DND-41 (cell line): ENCODE measurements at places on chromosomes 12 and 14.

GRCh38 chr14:24392325-24393091 lies 6.3 kb upstream of the NYNRIN start:
- DNase-seq = no peak

GRCh38 chr12:71870416-71870815 lies 30.9 kb downstream of the TBC1D15 start:
- DNase-seq = no peak

GRCh38 chr14:95111507-95112164 lies 45.7 kb downstream of the DICER1 start:
- DNase-seq = no peak

GRCh38 chr14:72615451-72616121 lies 278.3 kb downstream of the DPF3 start:
- no peak for DNase-seq

GRCh38 chr12:51351913-51352532 lies 5.5 kb upstream of the CELA1 start:
- DNase-seq = peak; percentile 65

DNA sequence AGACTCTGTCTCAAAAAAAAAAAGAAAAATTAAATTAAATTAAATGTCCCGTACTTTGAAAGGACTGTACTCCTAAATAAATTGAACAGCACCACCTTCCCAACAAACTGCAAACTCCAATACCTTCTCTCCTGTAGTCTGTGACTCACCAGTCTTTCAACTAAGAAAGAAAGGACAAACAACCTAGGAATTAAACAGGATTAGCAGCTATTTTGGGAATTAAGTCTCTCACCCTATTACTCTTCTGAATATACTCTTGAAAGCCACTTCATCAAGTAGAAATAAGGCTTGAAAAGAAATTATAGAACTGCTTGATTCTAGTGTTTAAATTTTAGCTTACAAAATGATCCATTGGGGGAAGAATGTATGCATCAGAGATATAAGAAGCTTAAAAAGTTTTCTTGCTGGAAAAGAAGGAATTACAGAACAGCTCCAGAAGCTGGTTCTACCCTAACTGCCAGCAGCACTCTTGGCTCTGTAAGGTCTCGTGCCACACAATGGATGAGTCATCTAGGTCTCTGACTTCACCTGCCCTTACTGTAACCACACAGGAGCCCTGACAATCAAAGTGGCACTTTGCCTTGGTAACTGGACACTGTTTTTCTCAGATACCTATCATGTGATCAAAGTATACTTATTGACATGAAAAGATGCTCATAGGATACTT lies 57.0 kb upstream of the CERS5 start:
- no peak for DNase-seq

GRCh38 chr14:61478971-61479473 lies 157.6 kb downstream of the PRKCH start:
- no peak for DNase-seq

DNA sequence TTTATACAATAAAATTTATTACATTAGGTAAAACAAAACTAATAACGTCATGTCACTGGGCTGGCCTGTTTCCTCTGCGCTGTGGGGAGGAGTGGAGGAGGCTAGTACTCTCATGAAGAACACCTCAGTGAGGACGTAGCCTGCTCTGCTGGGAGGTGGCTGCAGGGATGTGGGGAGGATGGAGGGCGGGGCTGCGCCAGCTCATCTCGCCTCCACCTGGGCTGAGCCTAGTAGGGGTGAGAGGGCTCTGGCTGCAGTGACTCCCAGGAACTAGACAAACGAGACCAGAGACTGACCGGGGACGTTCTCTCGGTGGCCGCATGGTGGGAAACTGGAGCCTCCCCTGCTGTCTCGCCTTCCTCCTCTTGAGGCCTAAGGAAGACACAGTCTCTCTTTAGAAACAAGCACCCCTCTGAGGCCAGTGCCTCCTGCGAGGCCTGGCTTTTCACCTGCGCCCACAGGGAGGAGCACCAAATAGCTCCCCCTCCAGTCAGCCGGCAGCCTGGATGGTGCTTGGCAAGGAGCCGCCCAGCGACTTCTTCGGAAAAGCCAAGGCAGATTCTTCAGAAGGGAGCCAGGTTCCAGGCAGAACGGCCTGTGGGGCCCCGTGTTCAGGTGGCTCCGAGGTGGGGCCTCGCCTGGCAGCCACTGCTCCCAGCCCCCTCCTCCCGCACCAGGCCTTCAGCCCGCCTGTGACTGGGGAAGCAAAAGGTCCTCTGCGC lies 62.4 kb downstream of the PLEKHG3 start:
- DNase-seq = no peak

- no peak for DNase-seq
These were observed 10.9 kb downstream of the ISCU start for GRCh38 chr12:108573317-108573716.

DNA sequence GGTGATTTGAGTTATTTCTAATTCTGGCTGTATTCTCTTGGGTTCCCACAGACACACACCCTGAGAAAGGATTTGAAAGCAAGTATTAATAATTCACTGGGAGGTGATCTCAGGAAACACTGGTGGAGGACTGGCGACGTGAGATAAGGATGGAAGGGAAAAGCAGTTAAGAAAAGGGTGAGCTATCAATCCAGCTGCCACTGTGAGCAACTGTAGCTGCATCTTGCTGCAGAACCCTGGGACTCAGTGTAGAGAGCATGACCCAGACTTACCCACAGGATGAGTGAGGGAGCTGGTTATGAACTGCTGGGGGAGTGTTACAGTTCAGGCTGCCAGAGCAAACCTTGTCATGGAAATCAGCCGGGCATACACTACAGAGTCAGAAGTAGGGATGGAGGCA lies 71.9 kb downstream of the RESF1 start:
- DNase-seq = peak; percentile 9

- no peak for DNase-seq
These were observed 12.9 kb downstream of the FOXG1 start for GRCh38 chr14:28779456-28779855.

DNA sequence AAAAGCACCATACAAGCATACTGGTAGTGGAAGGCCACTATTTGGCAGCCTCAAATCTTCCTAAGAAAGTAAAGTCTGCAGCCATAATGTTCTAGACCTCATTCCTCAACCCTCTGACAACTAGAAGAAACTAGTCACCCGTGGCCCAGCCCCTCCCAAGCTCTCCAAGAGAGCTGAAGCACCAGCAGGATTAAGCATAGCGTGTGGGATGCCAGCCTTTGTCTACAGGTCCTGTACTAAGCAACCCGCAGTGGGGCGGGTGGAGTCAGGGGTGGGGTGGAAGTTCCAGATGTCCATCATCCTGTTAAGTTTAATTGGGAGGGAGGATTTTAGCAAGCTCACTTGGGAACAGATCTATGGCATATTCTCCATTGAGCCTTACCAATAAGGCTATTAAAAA lies 14.2 kb downstream of the SLC11A2 start:
- no peak for DNase-seq

DNA sequence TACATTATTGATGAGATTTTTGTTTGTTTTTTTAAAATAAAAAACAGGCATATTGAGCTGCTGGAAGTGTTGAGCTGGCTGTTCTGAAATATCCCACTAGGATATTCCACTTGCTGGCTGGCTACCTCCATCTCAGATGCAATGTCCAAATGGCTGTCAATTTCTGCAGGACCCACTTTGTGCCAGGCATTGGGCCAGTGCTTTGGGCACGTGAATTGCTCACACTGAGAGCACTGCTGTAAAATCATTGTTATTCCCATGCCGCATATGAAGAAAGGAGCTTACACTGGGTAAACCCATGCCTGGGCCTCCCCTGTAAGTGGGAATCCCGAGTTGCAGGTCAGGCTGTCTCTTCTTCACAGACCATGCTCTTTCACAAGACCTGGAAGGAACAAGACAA lies 56.7 kb downstream of the RGS6 start:
- no peak for DNase-seq

DNA sequence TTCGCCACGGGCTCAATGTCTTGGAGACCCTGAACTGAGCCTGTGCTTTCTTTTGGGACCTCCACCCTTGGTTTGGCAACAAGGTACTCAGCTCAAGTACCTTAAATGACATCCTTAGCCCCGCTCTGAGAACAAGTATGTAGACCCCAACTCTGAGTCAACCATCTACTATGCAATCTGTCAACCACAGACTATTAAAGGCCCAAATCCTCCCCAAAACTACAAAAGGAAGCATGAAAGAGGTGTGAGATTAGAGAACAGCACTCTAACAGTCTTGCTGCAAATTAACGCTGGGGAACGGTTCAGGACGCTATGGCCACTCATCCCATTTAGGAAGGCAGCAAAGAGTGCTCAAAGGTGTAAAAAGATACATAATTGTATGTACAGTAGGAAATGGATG lies 52.1 kb downstream of the CCDC88C start:
- DNase-seq = no peak

GRCh38 chr12:52147964-52148463 lies 43.8 kb downstream of the KRT80 start:
- no peak for DNase-seq

GRCh38 chr12:91973813-91974212 lies 171.8 kb downstream of the BTG1 start:
- DNase-seq = no peak

- DNase-seq = no peak
These were observed 6.3 kb downstream of the CLEC2A start for GRCh38 chr12:9925705-9926393.

DNA sequence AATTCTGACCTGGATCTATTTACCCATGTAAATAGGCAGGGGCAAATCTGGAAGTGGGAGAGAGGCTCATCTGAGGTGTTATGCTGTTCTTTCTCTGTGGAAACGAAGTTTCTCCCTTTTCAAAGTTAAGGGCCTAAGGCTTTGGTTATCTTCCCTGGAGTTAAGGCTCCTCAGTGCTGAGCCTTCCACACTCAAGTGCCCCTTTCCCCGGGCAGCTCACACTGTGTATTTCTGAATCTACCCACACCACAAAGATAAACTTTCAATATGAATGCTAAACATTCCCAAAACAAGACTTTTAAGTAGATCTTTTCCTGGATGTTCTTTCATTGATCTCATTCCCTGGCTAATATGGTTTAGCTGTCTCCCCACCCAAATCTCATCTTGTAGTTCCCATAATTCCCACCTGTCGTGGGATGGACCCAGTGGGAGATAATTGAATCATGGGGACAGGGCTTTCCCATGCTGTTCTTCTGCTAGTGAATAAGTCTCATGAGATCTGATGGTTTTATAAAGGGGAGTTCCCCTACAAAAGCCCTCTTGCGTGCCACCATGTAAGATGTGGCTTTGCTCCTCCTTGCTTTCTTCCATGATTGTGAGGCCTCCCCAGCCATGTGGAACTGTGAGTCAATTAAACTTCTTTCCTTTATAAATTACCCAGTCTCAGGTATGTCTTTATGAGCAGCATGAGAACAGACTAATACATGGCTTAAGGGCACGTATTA lies 251.1 kb downstream of the NAV3 start:
- no peak for DNase-seq

DNA sequence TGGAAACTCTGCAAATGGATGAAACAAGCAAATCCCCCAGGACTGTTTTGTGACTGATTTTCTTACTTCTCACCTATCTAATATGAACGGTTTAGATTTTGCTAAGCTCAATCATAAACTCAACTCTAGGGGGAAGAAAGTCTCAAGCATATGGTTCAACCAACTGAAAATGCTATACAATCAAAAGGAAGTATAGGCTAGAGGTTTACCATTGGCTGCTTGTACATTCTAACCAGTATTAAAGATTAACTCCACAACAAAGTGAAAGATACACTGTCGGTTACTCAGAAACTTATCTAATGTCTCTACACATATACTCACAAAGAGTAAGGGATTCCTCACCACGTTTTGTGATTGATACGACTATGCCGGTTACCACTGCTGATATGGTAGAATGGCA lies 281.8 kb upstream of the SOX5 start:
- no peak for DNase-seq

- no peak for DNase-seq
These were observed 137.1 kb downstream of the PTPRR start for GRCh38 chr12:70783455-70783854.

DNA sequence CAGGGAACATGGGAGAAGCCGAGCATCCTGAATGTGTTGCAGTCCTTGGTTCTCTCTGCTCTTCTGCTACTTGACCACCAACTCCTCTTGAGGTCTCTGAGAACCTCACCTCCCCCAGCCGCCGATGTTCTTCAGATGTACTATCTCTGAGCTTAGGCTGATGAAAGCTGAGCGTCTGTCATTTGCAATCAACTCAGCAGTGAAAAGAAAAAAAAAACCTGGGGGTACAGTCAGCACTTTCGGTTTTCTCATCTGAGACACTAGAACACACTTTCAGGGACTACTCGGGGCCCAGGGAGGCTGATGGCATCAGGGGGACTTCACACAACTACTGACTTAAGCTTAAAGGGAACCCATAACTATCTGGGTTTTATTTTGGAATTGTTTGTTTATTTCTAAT lies 9.6 kb upstream of the FLVCR2 start:
- no peak for DNase-seq

DNA sequence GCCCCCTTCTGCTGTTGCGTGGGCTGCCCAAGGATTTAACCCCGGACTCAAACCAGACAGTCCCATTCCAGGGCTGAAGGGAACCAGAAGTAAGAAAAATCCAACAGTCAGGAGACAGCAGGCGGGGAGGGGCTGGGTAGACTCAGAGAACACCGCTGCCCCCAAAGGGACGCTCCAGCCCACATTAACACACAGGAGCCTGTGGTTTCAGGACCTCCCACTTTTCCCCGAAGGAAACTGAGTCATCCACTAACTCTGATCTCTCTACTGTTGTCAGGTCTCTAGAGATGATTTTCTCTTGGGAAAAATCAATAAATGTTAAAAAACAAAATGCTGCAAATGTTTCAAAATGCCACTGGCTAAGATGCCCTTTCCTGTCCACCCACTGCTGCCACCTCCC lies 41.6 kb downstream of the FBXO21 start:
- no peak for DNase-seq

- no peak for DNase-seq
These were observed 23.2 kb downstream of the RAP1B start for GRCh38 chr12:68633614-68634558.

- no peak for DNase-seq
These were observed 219.7 kb downstream of the TMEM121 start for GRCh38 chr14:105746124-105746514.

- no peak for DNase-seq
These were observed 136.8 kb downstream of the TPH2 start for GRCh38 chr12:72075401-72075800.

DNA sequence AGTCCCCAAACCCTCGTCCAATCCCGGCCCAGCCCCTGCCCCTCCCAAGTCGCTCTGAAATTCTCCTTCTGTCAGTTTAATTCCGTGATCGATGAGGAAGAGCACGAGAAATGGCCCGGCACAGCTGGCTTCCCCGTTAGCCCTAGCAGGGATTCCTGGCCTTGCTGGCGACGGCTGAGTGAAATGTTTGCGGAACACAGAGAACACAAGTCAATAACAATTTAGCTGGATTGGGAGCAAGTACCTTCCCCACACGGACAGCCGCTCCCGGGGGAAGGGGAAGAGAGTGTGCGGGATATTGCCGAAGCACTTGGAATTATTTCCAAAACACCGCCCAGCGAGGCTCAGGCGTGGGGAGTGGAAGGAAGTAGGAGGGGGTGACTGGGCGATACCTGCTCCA lies 134.6 kb downstream of the RBM19 start:
- no peak for DNase-seq

GRCh38 chr14:91177073-91178034 lies 63.5 kb downstream of the DGLUCY start:
- DNase-seq = peak; percentile 78

GRCh38 chr12:77834618-77835017 lies 3.9 kb downstream of the NAV3 start:
- no peak for DNase-seq

- no peak for DNase-seq
These were observed 62.7 kb downstream of the EEA1 start for GRCh38 chr12:92866418-92866817.
